Nephron progenitor cell (in vitro differentiated cells): ENCODE measurements at places on chromosomes 1 and 21.

GRCh38 chr1:119674111-119674526 is 26.1 kb upstream of the ZNF697 start:
- DNase-seq, result no peak

GRCh38 chr21:22961258-22961657 is 1963.0 kb downstream of the NCAM2 start:
- DNase-seq, result no peak

- no peak for DNase-seq
Observed at GRCh38 chr1:22662318-22662717, 9.3 kb downstream of the C1QB start.

DNA sequence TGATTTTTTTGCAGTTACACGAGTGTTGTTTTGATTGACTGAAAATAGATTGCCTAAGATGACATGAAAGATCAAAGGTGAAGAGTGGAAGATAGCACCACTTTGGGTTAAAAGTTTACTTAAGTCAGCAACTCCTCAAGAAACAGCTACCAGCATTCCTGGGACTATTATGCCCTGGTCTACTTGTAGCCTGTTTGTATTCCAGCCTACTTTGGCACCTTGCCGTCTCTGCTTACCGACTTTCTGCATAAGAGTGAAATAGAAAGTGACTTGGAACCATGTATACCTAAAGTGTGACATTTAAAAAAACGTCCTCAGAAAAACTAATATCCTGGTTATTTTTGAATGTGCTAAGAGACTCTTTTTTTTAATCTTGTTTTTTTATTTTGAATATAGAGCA is 631.5 kb upstream of the PTBP2 start:
- no peak for DNase-seq

- no peak for DNase-seq
Observed at GRCh38 chr1:206706298-206706791, 21.6 kb downstream of the MAPKAPK2 start.

- DNase-seq, result no peak
Observed at GRCh38 chr1:55833529-55834091, 618.4 kb upstream of the USP24 start.

DNA sequence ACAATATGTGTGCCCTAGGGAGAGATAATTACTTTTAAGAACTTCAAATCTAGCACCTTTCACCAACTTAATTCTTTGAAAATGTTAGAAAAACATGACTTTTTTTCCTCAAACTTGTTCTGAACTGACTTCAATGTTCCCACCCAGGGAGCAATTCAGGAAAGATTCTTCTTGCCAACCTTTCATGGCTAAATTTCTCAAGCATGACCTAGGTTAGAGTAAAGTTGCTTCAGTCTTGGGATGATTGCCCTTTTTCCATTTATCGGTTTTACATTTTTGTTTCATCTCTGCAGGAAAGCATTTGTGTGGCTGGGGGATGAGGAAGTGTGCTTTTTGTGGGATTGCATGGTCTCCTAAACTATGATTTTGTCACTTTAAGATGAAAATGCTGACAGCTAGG is 647.7 kb downstream of the LTN1 start:
- no peak for DNase-seq

DNA sequence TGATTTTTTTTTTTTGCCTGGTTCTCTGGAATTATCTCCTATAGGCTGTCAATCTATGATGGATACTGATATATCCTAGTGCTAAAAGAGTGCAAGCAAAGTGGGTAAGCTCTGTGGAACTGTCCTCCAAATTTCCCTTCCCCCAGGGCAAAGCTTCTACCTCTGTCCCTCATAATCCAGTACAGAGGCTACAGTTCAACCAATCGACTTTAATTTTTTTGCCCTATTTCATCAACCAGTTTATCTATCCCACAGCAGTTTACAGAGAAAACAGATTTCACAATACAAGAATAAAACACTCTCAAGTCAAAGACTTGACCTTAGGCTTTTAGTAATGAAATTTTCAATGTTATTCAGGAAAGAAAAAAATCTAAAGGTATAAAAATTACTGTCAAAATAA is 13.9 kb downstream of the PUM1 start:
- no peak for DNase-seq

DNA sequence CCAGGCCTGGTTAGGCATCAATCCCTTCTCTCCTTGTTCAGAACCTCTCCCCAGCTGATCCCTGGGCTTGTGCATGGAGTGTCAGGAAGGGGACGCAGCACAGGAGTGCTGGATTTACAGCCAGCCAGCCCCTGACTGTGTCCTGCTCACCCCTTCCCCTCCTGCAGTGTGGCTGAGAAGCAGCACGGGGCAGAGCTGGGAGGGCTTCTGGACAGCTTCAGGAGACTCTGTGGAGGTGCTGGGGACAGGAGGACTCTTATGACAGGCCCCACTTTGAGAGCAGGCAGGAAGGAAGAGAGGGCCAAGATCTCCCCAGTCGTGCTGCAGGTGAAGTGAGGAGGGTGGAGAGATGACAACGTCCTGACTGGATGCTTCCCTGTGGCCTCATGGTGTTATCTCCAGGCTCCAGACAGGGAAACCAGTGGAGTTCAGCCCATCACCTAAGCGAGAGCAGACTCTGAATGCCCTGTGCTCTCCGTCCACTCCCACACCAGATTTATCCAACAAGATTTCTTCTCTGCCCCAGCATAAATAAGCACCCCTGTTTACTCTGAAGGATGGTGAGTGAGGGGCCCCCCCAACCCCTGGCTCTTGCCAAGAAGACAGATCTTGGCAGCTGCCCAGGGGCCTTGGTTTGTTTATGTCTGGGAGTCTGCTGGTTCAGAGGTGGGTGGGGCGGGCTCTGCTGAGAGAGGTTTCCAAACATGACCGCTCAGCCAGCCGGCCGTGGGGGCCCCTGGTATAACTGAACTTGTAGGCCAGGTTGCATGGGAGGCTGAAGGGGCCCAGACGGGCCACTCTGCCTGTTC is 21.3 kb downstream of the TMCC2 start:
- no peak for DNase-seq

GRCh38 chr21:31509194-31510017 is 150.1 kb upstream of the SOD1 start:
- DNase-seq, result peak; percentile 15

GRCh38 chr21:45267390-45267760 is 20.3 kb downstream of the POFUT2 start:
- no peak for DNase-seq

GRCh38 chr1:157390651-157391050 is 161.7 kb downstream of the FCRL5 start:
- no peak for DNase-seq

DNA sequence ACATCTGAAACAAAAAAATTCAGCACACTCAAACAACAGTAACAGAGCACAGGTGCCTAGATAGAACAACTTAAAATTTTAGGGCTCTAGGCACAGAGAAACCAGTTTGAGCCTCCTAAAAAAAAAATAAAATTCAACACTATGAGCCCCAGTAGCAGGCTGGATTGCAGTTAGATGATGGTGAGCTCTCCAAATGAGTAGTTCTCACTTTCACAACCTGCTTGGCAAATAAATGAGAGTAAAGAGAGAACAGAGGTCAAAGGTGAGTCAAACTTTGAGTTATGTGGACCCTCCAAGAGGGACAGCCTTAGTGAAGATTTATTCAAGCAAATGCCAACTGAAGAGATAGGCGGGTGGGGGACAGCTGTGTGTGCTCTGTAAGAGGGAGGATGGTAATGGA is 3.6 kb downstream of the BEND5 start:
- DNase-seq, result no peak

DNA sequence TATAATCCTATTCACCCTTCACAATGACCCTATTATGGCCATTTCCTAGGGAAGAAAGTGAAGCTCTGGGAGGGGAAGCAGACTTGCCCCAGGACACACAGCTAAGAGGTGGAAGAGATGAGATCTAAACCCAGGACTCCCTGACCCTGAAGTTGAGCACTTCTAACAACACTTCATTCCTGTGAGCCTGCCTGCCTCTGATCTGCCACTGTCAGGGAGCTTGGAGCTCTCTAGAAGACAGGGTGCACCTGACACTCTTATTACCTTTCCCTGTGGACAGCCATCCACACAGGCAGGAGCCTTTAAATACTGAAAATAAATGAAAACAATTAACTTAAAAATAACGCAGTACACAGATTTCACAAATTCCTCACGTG is 599 bp downstream of the MKNK1 start:
- no peak for DNase-seq

GRCh38 chr1:233143241-233143640 is 152.3 kb downstream of the PCNX2 start:
- no peak for DNase-seq

GRCh38 chr1:110756506-110756905 is 81.8 kb upstream of the KCNA3 start:
- no peak for DNase-seq

DNA sequence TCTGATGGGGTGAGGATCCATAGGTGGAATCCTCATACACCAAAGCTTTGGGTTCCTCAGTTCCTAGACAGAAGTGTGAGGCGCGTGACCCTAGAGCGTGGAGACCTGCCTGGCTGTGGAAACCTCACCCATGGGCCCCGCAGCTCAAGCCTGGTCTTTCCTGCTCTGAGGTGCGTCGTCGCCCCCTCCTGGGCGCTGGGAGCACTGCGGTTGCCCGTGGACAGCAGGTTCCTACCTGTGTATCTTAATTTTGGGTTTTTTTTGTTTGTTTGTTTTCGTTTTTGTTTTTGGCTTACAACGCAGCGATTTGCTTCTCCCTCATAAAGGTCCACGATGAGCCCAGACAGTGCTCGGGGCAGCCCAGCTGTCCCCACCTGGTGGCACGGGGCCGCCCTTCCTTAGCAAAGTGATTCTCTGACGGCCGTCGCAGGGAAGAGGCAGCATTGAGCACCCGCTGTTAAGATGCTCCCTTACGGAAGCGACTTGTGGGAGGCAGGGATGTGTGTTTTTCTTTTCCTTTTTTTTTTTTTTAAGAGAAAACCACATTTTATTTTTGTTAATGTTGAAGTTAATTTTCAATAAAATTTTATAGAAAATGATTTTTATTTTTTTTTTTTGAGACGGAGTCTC is 36.5 kb upstream of the TRAPPC10 start:
- peak; percentile 85 for DNase-seq

DNA sequence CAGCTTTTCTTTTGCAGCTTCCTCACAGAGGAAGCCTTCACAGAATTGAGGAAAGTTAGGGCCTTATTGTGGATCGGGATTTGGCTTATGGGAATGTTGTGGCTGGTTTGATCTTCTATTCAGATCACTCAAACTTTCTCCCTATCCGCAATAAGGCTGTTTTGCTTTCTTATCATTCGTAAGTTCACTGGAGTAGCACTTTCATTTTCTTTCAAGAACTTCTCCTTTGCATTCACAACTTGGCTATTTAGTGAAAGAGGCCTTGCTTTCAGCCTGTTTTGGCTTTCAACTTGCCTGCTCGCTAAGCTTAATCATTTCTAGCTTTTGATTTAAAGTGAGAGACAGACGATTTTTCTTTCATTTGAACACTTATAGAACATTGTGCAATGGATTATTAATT is 181.9 kb upstream of the B3GALT2 start:
- DNase-seq, result no peak

DNA sequence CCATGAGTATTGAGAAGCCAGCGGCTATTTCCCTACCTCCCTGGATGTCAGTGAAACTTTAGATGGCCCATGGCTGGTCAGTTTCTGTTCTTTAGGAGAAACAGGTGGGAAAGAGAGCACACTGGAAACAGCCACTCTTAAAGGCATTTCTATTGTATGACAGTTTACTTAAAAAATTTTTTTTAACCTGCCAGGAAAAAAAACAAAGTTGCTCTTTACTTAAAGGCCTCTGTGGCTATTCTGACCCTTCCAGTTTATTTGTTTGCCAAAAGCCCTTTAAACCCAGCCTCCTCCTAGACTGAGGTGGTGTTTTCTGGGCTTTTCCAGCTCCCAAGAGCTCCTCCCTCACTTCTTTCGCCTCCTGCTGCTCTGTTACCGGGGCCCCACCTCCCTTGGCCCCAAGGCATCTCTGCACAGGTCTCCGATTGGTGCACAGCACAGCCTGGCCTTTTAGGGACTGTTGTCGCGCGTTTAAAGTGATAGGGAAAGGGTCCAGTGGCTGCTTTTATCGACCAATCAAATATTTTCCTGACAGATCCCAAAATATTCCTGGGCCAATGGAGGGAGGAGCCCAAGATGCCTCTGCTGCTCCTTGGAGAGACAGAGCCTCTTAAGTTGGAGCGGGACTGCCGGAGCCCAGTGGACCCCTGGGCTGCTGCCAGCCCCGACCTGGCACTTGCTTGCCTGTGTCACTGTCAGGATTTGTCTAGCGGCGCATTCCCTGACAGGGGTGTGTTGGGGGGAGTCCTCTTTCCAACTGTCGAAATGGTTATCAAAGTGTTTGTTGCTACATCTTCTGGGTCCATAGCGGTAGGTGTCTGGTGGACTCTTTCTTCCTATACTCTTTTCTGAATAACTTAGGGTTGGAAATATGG is at the start of gene SH3BGR:
Gene SH3BGR, plus strand, starts transcription at position 639 of the 875 bp plus-strand sequence. Its CDS starts 127 bp downstream, at position 766.
- DNase-seq, result peak; percentile 36

GRCh38 chr1:170530972-170531757 is 801 bp upstream of the GORAB start:
- DNase-seq, result no peak

- DNase-seq, result peak; percentile 37
Observed at GRCh38 chr21:34351786-34352241, 12.0 kb upstream of the KCNE2 start.

GRCh38 chr1:182084487-182085316 is 23.2 kb upstream of the ZNF648 start:
- DNase-seq, result peak; percentile 92

DNA sequence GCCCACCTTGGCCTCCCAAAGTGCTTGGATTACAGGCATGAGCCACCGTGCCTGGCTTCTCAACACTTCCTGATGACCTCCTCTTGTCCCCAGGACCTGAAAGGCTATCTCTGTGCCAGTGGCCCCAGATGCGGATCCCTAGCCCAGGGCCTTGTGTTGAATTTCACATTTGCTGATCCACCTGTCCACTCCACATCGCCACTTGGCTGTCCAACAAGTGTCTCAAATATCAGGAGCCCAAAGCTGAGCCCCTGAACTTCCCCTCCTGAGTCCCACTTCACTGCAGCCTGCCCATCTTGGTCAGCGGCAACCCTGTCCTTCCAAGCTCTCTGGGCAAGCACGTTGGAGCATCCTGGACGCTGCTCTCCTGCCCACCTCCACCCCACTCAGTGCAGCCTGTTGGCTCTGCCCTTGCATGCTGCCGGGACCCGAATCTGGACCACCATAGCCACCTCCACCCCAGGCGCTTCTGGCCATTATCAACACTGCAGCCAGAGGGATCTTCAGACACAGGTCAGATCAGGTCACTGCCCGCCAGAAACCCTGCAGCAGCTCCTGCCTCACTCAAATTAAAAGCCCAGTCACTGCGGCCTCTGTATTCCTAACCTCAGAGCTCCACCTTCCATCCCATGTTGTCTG is 352.5 kb upstream of the VAMP3 start:
- DNase-seq, result no peak

- no peak for DNase-seq
Observed at GRCh38 chr1:67440339-67440738, 10.1 kb upstream of the SERBP1 start.

DNA sequence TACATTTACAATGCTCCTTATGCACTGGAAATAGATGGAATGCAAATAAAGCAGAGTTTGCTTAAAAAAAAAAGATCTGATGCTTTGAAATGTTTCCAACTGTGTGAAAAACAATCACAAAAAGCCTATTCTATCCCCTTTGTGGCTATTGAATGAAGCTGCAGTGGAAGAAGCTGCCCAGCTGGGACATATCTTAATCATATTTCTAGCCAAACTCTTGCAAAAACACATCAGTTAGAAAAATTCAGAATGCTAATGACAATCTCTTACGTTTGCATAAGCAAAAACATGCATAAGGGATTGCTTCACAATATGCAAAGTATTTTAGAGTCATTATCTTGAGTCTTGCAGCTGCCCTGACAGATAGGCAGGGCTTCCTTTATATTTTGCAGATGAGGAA is 526.4 kb upstream of the USP24 start:
- DNase-seq, result no peak
